ENCODE measurements at places on chromosomes 5 and 9. TPM values are rescaled to one million over a fixed set of nuclear protein-coding genes. Genes with fewer than 3 reads are reported as not detected.

Gene PIP5KL1
- 16.0 TPM for total RNA-seq

Gene SERF1A
- total RNA-seq = 9.3 TPM

Gene ZSWIM6
- 6.3 TPM for total RNA-seq

Gene ACSL6
- not detected for total RNA-seq

All from airway epithelial cell (primary cell).